Stimulated activated CD4-positive, alpha-beta T cell treated with anti-CD3 and anti-CD28 coated beads, Interleukin-2, amount 100 ng/mL, for 48 hours (primary cell): ENCODE measurements at places on chromosomes 11 and 22.

DNA sequence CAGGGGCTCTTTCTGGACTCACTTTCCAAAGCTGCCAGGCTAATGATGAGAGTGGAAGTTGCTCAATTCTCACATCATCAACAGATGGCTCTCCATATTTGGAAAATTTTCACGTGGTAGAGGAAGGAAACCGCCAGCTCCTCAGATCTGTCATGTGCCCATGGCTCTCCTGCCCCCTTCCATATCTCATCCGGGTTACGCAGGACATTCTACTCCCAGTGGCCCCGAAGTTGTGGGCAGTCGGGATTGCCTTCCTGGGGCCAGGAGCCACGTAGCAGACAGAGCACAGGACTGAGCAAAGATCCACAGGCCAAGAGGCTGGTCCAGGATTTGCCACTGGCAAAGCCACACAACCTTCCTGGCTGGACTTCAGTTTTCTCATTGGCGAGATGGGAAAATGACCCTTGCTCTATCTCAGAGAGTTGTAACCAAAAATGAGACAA is 38.8 kb downstream of the RPUSD4 start:
- no peak for DNase-seq

DNA sequence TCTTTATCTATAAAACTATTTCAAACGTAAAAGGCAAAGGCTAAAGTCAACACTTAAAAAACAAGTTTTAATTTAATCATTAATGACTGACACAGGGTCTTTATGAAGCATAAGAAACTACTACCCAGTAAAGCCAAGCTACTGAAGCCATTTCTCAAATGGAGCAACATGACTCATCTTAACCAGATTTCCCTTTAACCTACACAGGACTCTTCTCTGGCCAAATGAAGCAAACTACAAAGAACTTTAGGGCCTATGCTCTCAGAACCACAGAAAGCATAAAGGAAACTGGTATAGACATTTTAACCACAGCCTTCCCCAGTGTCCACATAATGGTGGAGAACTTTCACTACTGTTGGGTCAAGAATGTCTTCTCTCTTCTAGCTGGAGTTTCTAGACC is 34.7 kb downstream of the ALG9 start:
- no peak for DNase-seq

- DNase-seq = no peak
These were observed 784 bp upstream of the SYNGR1 start for GRCh38 chr22:39348909-39349505.

- no peak for DNase-seq
These were observed 1.2 kb downstream of the SERGEF start for GRCh38 chr11:18011633-18012032.

DNA sequence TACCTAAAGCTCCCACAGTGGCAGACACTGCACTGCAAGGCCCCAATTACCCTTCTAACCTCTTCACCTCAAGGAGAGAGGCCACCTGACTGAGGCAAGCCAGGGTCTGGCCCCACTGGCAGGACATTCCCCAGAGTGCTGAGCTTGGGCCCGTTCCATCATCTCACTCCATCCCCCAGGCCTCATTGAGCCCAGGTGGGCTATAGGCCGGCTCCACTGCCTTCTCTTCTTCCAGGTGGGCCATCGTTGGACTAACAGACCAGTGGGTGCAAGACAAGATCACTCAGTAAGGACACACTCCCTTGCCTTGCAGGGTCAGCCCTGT is 19.1 kb downstream of the CDC45 start:
- no peak for DNase-seq

DNA sequence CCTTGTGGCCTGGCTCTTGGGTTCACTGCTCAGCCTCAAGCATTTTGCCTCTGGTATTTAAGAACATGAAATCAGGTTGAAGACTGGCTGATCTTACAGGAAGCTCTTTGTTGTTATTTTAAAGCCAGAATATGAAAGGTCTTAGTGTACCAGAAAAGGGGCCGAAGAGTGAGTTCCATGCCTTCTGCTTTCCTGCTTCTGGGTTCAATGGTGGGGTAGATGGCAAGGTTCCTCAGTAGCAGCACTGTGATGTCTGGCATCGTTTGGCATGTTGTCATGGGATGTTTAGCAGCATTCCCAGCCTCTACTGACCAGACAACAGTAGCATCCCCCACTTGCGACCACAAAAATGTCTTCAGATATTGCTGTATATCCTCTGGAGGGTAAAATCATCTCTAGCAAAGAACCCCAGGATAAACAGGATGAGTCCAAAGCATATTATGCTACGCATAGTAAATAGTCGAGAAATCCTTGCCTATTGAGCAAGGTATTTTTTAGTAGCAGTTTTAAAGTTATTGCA is 2.4 kb downstream of the VPS26B start:
- no peak for DNase-seq

GRCh38 chr11:125375146-125375545 is 120.9 kb downstream of the FEZ1 start:
- DNase-seq = no peak

GRCh38 chr11:133745791-133746190 is 99.5 kb downstream of the SPATA19 start:
- DNase-seq = no peak

GRCh38 chr11:66084821-66085475 is 14.9 kb downstream of the PACS1 start:
- DNase-seq = no peak

DNA sequence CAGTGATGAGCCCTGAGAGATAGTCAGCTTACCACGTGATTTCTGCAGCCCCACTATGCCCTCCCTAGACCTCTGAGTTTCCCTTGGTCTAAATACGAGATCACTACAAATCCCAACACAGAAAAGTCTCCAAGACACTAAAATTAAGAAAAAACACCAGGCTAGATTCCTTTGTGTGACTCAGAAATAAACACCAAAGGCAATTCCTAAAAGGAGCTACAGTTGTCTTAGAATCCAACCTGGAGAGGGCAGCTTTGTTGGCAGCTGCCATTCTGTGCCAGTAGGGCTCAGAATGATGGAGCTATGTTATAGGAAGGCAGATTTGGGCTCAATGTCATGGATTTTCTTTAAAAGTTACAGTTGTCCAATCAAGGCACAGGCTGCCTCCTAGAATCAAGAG is 37.1 kb upstream of the HMGXB4 start:
- DNase-seq = no peak

DNA sequence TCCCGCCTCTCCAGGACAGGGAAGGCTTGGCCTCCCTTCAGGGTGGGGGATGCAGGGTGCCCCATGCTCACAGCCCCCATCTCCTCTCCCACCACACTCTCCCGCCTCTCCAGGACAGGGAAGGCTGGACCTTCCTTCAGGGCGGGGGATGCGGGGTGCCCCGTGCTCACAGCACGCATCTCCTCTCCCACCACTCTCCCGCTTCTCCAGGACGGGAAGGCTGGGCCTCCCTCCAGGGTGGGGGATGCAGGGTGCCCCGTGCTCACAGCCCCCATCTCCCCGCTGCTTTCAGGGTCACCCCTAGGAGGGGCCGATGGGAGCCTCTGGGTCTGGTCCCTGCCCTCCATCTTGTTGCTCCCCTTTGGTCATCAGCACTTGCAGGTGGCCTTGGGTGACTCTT is 348.0 kb downstream of the CTTN start:
- DNase-seq = no peak

- peak; percentile 66 for DNase-seq
These were observed 950 bp downstream of the FERMT3 start for GRCh38 chr11:64207256-64208085.

DNA sequence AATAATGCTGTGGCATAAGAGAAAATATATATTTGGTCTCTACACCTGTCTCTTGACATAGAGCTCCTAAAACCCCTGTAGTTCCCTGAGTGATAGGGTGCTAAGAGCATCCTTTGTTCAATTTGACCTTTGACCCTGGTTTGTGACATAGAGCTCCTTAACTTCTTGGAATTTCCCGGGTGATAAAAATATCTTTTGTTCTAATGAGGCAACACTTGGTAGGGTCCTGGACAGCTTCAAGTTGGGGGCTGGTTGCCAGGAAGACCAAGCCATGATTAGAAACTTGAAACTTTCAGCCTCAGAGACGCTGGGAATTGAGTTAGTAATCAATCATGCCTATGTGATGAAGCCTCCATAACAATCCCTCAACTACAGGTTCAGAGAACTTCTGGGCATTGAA is 105.4 kb downstream of the CASP12 start:
- no peak for DNase-seq

DNA sequence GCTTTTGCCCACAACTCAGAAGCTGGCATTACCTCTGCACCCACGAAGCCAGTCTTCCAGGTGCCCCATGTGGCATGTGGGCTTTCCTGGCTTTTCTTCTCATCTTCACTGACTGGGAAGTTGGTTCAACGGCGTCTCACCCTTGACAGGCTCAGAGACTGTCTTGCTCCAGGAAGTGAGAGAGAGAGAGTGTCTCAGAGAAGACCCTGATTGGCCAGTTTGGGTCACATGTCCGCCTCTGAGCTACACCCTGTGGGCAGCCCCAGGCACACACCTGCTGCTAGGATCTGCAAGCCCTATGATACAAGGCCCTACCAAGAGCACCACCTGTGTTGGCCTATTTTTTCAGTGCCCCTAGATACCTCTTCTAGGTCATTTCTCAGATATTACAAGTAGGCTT is 39.0 kb downstream of the RTL6 start:
- no peak for DNase-seq

DNA sequence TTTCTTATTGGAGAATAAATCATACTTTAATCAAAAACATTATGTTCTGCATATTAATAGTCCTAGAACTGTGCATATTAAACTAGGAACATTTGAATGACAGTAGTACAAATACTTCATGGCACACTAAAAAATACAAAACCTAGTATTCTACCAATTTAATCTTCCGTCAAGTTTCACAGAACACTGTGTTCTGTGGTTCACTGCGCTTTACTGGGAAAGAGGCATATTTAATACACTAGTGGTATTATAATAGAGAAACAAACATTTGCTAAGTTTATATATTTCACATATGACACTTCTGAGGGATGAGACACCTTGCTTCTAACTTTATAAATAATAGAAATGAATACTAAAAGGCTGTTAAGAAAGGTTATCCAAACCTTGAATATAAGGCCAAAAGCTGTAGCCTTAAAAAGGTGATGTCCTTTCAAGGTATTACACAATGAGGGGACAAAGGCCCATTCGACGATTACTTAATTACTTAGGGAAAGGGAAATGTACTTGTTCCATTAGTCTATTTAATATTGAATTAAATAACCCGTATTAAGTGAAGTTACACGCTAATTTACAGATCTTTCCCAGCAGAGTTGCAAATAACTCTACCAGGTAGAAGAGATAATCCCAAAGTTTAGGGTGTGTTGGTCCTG is 48.0 kb downstream of the NARS2 start:
- DNase-seq = no peak

DNA sequence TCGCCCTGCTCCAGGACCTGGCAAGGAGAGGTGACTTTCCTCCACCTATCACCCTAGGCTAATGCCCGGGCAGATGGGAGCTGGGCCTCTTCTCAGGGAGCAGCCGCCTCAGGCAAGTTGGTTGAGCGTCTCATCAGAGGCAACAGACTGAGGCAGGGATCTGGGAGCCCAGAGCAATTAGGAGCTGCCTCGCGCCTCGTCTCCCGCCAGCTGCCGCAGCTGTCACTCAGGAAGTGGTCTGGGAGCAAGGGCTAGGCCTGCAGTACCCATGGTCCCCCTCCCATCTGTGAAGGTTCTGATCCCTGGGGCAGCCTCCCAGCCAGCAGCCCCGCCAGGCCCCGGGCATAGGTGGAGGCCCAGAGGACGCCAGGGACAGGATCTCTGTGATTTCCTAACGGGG is 4.6 kb upstream of the CABP7 start:
- no peak for DNase-seq

- DNase-seq = peak; percentile 9
These were observed 62.5 kb downstream of the FEZ1 start for GRCh38 chr11:125433454-125434121.

DNA sequence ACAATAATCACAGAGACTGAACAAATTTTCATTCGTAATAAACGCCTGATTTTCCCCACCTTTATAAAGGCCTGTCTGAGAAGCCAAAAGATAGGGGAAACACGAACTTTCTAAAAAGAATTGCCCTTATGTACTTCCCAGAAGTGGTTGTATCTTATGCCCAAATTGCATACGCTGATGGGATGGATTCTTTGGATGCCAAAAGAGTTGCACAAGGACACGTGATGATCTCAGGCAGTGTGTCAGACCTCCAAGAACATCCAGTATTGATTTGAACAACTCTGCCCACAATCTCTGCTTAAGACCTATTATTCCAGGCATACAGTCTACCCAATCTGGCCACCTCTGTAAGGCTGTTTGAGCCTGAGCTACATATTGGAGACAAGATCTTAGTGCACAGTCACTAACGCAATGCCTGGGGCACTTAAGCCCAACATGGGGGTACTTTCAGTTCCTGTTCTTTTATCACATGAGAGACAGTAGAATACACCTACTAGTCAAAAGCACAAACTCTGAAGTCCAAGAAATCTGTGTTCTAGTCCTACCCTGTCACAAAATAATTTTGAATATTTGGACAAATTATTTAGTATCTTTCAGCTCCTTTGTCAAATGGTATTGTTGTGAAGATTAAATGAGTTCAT is 38.9 kb downstream of the OR10A6 start:
- no peak for DNase-seq

- no peak for DNase-seq
These were observed 23.7 kb downstream of the USP47 start for GRCh38 chr11:11865449-11865848.

DNA sequence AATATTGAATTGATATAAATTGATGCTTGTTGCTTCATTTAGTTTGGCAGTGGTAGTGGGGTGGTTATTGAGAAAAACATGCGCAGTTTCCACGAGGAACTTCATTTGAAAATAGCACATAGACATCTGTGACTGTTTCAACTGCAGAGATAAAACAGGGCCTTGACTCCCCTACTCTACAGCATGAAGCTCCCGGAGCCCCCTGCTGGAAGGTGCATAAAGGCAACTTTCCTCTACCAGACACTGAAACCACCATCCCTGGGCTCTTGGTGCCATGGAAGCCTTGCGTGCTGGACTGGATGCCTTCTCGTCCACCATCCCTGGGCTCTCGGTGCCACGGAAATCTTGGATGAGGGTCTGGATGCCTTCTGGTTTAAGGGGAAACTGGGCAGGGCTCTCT is 195.9 kb downstream of the CSNK2A3 start:
- DNase-seq = no peak

DNA sequence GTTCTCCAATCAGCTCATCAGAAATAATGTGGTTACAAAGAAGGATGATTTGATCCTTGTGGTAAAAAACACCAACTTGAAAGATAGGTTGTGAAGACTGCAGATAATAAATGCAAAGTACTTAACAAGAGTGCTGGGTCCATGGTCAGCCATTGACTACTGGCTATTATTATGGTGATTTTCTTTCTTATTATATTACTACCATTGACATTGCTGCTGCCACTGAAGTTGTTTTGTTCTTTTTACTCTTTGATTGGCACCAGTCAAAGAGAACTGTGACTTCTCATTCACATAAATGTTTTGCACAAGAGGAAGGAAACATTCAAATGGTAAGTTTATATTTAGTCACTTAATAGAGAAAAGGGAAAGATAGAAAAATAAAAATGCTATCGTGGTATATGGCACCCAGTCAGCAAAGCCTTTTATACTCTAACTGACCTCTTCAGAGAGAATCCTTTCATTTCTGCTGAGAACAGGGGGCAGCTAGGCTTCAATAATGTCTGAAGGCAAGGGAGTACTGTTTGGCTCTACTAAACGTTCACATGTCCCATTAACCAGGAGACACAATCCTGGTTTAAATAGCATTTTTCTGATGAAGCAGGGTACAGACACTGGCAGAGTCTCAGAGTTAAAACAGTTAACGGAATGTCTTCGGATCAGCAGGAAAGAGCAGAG is 64.8 kb downstream of the LRRC4C start:
- no peak for DNase-seq
